Stimulated activated CD8-positive, alpha-beta memory T cell treated with anti-CD3 and anti-CD28 coated beads, Interleukin-7, amount 100 ng/mL, for 1 hour (primary cell): ENCODE measurements at places on chromosomes 5 and 9.

DNA sequence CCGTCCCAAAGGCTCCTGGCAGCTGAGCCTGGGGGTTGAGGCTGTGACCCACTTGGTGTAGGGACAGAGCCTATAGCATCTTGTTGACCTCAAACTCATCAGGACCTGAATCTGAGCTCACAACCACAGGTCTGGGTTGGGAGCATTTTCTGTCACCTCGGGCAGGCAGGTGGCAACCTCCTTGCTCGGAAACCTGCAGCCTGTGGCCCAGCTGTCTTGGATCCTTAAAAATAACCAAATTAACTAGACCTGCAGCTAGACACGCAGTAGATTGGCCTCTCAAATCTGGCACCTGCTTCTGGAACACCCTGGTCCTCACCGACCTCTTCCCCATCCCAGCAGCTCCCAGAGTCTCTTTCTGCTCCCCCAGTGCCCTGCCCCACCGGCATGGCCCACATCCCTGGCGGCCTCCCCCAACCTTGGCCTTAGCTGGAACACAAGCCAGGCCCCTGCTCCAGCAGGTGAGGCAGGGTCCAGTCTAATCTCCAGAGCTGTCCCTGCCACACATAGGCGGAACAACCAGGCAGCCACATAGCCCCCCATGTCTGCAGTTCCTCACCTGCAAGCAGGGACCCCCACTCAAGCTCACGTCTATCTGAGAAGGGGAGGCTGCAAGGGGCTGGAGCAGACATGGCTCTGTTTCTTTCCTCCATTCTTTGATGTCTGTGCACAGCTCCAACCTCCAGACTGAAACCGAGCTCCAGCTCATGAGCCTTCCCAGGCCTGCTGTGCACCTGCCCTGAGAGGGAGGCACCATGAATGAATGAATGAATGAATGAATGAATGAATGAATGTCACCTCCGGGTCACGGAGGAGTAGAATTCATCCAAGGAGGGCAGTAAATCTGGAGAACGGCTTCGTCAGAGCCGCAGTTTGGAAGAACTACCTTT, 28.3 kb downstream of the PAEP start:
- DNase-seq, result no peak

GRCh38 chr5:171978519-171978918, 27.9 kb downstream of the FBXW11 start:
- no peak for DNase-seq

DNA sequence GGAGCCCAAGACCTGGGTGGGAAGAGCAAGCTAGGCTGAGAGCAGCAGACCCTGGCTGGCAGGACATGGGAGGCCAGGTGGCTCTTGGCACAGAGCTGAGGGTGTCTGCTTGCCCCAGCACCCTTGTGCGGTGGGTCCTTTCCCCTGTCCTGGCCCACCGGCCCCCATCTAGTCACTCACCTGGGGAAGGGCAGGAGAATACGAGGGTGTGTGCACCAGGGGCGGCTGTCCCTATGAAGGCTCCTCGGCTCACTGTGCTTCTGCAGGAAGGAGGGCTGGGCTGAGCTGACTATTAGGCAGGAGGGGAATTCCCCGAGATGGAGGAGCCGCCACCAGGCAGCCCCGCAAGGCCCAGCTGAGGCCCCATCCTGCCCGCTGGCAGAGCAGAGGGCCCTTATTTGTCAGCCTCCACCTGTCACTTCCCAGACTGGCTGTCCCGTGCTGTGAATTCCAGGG, 6.1 kb upstream of the TNIP1 start:
- peak; percentile 39 for DNase-seq

DNA sequence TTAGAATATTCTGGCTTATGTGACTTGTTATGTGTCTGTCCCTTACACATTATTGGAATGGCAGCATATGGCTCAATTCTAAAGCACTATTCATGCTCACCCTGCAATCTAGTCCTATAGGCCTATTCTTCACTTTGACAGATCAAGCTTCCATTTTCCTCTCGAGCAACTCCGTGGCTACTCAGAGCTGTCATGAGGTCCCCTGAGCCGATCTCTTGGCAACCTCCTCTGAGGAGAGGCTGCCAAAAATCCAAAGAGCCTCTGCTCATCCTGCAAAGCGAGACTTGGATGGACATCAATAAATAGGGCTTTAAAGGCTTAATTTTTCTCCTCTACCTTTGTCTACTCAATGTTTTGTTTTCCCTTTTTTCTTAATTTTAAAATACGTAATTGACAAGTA, 163.8 kb downstream of the GABRB2 start:
- no peak for DNase-seq

DNA sequence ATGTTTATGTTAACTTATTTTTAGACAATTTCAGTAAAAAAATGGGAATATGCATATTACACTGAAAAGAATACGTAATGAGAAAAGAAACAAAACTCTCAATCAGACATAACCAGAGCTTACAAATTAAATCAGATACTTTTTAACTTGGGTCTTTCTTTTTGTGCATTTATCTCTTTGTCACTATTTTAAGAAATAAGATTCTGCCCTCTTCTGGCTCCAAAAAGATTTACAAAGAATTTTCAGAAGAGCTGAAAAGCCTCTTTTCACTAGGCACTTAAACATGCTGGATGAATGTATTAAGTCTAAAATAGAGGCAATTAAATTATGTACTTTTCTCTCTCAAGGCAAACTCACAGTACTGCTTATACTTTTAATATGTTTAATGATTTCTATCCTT, 55.5 kb downstream of the CEP120 start:
- no peak for DNase-seq

DNA sequence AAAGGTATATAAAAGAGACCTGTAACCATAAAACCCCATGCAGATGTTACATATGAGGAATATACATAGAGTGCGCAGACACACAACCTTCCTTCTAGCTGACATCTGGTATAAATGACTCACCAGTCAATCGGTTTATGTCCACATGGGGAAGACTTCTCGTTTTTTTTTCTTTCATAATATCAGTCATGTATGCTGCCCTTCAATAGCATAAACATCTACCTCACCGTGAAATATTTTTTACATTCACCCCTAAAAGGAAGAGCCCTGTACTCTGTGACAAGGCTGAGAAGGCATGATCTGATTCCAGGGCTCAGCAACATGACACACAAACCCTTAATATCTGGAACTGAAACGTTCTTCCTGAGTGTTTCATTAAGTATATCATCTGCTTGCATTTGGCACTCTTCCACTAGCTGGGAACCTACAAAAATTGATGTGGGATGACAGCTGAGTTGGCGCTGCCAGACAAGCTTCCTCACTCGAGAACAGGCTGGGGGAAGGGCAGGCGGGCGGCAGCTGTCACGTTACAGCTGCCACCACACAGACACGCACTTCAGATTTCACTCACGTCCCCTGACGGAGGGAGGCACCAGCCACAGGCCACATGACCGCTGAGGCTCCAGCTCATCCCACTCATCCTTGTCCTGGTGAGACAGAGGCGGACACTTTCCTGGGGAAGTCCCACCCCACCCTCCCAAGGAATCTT, 74.2 kb downstream of the SHB start:
- no peak for DNase-seq

DNA sequence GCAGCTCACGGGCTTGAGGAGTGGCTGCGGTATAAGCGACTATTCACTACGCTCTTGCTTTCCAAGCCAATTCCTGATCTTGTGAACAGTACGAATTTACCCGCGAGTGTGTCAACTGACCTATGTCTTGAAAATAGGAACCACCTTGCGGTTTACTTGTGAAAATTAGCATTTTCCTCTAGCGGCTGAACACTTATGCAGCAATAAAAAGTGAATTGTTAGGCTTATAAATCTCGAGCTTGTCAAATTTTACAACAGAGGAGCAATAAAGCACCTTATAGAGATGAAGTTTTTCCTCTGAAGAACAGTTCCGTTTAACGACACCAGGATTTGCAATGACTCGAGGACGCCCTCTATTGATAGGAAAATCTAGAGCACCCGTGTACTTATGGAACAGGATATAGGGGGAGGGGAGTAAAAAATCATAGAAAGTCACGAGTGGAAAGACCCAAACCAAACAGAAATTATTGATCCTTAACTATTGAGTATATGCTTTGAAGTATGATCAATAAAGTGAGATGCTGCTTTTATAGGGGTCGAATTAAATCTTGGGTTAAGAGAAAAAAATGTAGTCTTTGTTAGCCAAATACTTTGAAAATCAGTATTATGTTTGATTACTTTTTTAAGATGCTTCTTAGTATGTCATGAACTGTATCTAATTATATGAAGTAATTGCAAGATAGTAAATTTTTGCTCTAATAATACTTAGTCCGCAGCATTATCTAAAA, 1.9 kb upstream of the RGMB start:
- DNase-seq, result no peak

DNA sequence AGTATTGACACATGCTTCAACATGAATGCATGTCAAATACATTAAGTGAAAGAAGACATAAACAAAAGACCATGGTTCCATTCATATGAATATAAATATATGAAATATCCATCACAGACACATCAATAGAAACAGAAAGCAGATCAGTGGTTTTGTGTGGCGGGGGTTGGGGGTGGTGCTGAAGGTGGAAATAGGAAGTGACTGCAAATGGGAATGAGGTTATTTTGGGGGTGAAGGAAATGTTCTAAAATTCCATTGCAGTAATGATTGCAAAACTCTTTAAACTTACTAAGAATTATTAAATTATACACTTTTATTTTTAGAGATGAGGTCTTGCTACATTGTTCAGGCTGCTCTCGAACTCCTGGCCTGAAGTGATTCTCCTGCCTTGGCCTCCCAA, 28.7 kb downstream of the TAF1L start:
- DNase-seq, result no peak
